ENCODE measurements at places on chromosomes 16 and 17.

GRCh38 chr16:53817117-53817755 lies 113.3 kb downstream of the FTO start:
- DNase-seq = no peak

DNA sequence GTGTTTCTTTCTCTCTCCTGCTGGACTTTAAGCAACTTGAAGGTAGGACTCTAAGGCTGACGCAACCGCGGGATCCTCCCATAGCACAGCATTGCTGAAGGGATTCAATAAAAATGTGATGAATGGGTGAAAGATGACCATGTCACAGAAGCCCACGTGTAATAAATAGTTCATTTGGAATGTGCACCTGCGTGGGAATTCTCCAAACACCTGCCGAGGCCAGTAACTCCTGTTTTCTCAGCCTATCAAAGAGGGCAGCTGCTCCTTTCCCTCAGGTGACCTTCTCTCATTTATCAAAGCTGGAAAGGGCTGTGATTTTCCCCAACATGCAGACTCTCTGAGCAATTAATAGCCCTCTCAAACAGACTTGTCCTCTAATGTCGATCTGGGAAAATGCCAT lies 235.7 kb downstream of the STX8 start:
- no peak for DNase-seq

DNA sequence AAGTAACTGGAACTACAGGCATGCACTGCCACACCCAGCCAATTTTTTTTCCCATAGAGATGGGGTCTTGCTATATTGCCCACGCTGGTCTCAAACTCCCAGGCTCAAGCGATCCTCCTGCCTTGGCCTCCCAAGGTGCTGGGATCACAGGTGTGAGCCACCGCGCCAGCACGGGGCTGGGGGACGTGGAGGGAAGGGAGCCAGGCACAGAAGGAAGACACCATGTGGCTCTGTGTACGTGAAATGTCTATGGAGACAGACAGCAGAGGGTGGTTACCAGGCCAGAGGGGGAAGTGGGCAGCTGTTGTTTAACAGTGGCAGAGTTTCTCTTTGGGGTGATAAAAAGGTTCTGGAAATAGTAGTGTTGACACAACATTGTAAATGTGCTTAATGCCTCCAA lies 4.6 kb upstream of the PIEZO1 start:
- DNase-seq = no peak

DNA sequence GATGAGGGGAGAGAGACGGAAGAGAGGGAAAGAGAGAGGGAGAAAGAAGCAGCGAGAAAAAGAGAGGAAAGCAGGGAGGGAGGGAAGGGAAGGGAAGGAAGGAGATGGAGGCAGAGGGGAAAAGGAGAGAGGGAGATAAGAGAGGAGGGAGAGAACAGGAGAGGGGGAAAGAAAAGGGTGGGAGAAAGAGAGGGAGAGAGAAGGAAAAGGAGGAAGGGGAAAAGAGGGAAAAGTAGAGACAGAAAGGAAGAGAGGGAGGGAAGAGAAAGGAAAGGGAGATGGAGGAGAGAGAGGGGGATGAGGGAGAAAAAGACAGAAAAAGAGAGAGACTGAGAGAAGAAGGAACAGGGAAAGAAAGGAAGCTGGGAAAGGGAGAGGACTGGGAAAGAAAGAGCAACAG lies 814.4 kb downstream of the CDH11 start:
- no peak for DNase-seq

DNA sequence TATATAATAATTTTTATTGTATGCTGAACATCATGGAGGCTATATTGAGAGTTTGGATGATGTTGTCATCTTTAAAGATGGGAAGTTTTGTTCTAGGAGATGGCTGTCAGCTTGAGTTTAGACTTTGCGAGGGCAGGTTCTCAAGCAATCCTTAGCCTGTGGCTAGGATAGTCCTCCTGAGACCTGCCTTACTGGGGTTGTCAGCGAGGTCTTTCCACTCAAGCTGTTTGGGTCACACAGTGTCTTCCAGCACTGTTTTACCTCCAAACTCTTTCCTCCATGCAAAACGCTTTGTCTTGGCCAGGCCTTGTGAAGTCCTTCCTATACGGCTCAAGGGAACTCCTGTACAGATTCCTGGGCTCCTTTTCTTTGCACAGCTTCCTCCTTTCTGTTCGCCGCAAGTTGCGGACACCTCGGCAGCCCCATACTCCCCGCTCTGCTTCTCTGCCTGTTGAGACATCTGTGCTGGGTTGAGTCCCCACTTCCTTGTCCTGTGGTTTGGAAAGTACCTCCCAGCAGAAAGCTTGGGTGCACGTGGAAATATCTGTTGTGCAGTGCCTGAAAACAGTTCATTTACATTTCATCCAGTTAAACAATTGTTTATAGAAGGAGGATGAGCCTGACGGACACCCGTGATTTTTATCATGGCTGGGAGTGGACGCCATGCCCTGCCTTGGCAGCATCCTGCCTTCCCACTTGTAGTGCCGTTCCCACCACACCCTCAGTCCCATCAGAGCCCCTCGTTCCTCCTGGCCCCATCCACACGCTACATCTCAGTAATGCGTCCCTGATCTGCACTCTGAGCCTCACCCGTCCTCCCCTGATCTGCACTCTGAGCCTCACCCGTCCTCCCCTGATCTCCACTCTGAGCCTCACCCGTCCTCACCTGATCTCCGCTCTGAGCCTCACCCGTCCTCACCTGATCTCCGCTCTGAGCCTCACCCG lies 55.0 kb upstream of the CBFA2T3 start:
- DNase-seq = no peak

DNA sequence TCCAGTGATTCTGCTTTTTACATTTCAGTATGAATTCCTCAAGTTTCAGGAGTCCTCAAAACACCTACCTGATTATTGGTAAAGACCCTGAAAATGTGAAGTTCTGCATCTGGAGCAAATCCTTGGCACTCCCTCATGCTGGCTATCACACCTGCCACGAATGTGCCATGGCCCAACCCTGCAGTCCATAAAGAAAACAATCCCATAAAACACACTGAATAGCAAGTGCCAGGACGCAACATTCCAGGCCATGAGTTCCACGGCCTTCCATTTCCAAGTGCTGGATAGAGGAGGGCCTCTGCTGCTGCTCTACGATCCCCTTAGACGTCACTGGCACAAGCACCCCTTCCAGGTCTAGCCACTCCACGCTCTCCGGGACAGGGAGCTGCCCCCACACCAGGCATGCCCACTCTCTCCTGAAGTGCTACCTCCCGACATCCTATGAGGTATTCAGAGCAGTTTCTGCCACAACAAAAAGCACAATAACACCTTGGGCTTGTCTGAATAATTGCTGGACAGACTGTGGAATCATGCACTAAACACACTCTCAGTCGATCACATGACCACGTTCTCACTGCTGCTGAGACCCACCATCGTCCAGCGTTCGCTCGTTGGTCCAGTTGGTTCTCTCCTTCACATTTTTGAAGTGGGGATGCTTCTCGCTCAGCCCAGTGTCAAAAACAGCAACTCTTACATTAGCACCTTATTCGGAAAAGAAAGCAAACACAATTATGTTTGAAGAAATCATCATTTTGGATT lies 23.4 kb downstream of the MBTPS1 start:
- no peak for DNase-seq

DNA sequence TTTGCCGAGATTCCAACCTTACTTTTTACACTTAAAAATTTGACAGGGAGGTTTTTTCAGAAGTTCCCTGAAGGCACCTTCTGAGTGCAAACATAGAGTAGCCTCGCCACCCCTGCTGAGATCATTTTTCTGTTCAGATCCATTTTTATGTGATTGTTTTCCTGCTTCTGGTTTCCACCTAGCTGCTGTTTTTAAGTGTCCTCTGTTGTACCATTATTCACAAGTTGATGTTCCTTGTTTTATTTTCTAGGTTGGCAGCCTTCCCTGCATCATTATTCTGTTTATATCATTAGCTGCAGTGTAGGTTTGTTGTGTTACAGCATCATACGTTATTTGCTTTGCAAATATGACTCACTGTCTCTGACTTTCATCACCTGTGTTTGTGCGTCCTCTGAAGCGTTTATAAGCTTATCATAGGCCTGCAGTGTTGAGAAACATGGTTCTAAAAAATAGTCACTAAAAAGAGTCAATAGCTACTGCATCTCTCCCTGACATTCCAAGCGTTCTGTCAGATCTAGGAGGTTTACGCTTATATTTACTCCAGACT lies 116.9 kb upstream of the CLEC3A start:
- DNase-seq = peak; percentile 44
